GM23338 (cell line): ENCODE measurements at places on chromosomes 2 and 18.

DNA sequence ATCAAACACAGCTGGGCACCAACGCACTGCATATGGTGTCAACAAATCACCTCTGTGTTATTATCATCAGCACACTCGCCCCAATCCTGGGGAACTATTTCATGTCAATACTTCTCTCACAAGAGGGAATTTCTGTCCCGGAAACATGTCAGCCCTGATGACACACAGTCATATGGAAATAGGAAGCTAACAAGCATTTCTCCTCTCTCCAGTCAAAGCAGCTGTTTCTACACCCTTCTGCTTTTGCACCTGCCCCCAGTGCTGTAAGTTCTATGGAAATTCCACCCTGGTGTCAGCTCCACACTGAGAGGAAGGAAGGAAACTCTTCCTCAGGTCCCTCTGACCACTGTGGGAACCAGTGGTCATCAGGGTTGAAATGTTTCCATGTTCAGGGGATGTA is 447.6 kb upstream of the ID2 start:
- DNase-seq = no peak

DNA sequence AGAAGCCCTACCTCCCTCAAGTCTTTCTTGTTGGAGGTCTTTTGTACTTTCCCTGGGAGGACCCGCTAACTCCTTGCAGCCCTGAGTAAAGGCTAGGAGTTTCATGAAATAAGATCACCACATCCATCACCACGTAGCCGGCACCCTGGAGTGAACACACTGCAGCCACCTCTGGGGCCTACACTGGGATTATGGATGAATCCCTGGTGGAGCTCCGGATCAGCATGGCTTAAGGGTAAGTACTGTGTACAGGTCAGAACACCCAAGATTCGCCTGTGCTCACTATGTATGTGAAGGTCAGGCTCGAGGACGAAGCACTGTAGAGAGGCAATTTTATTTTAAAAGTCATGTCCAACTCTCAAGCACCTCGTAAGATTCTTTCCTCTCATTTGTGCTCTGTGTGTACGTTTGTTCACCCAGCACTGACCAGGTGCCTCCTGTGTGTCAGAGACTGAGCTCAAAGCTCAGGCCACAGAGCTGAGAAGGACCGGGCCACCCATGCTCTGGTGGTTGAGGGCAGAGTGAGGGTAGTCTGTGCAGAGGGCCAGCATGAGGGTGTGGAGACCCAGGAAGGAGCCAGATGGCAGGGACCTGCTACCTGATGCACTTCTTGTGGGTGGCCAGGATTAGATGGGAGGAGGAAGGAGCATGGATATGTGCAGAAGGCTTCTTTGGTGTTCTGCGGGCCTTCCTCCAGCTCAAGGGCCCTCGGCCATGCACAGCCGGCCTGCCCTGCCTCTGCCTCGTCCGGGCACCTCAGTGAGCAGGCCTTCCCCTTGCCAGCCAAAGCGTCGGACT is 66.7 kb upstream of the TFCP2L1 start:
- no peak for DNase-seq

DNA sequence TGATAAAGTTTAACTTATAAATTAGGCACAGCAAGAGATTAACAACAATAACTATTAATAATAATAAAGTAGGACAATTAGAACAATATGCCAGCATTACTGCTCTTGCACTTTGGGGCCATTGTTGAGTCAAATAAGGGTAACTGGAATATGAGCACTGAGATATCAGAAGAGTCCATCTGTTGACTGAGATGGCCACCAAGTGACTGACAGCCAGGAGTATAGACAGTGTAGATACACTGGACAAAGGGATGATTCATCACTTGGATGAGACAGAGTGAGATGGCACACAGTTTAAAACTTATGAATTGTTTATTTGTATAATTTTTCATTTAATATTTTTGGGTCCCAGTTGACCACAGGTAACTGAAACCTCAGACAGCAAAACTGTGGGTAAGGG is 20.0 kb downstream of the NAB1 start:
- DNase-seq = no peak

DNA sequence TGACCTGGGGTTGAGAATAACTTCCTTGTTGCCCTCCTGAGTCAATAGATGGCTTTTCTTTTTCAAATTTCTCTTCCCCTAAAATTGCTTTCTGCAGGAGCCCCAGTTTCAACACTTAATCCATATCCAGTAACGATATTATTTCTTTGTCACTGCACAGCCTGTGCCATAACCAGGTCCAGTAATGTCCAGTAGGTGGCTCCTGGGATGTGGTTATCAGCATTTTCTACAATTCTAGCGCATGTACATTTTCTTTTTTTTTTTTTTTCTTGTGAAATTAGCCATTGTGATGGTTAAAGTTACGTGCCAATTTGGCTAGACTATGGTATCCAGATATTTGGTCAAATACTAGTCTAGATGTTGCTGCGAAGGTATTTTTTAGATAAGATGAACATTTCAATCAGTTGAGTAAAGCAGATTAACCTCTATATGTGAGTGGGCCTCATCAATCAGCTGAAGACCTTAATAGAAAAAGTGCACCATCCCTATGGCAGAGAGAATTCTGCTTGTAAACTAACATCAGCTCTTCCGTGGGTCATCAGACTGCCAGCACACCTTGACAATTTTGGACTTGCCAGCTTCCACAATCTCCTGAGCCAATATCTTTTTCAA is 72.9 kb upstream of the SCG2 start:
- DNase-seq = no peak

DNA sequence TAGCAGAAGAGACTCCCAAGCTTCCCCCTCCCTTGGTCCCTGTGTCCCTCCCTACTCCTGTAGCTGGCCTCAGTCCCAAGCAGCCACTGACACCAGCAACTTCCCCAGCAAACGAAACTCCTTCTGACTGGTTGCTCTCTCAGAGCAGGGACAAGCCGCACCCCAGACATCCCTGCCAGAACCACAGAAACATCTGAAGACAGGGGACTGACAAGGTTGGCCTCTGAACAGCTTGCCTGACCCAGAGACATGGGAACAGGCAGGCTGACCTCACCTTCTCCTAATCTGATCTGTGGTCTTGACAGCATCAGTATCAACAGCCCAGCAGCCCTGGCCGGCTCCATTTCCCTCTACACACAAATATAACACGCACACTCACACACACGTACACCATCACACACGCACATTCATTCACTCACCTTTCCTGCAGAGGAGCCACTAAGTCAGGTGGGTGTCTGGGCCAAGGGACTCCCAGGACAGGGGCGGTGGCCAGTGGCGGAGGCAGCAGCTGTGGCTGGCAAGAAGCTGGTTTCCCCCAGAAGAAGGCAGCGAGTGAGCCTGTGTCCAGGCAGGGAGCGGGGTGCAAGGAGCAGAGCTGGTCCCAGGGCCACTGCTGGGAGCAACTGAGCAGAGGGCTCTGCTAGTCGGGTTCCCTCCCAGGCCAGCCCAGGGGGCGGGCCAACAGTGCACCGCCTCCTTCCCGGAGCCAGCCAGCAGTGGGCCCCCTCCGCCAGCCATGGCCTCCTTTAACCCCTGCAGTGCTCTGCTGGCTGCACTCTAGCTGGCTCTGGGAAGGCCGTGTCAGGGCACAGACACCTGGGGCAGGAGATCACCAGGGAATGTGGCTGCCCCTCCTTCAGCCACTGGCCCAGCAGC is 59.1 kb downstream of the TNS1 start:
- DNase-seq = peak; percentile 88

DNA sequence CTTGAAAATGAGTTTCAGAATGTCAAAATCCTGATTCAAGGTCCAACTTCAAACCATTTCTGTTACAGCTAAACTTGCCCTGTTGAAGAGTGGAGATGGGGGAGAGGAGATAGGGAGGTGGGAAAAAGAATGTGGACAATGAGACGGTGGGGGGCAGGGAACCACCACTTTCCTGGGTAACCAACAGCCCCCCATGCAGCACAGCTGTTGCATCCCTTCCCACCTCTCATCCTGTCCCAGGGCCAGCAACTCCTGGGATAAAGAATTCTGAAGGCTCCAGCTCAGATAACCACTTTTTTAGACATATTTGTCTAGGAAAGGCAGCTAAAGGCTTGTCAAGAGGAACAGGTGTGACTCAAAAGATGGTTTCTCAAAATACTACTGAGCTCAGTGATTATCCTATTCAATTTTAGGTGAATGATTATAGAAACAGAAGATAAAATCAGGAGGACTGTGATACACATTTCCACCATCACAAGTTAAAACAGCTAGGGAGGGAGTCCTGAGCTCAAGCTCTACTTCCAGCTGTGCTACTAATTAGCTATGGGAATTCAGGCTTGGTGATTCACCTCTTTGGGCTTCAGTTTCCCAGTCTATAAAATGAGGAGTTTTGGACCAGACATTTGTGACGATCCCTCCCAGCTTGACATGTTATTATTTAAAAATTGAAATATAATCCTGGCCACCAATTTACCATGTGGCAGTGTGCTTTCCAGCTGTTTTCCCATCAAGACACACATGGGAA is 36.3 kb downstream of the HDHD2 start:
- DNase-seq = peak; percentile 61

- DNase-seq = no peak
These were observed 5.1 kb downstream of the MTERF4 start for GRCh38 chr2:241096979-241097378.

DNA sequence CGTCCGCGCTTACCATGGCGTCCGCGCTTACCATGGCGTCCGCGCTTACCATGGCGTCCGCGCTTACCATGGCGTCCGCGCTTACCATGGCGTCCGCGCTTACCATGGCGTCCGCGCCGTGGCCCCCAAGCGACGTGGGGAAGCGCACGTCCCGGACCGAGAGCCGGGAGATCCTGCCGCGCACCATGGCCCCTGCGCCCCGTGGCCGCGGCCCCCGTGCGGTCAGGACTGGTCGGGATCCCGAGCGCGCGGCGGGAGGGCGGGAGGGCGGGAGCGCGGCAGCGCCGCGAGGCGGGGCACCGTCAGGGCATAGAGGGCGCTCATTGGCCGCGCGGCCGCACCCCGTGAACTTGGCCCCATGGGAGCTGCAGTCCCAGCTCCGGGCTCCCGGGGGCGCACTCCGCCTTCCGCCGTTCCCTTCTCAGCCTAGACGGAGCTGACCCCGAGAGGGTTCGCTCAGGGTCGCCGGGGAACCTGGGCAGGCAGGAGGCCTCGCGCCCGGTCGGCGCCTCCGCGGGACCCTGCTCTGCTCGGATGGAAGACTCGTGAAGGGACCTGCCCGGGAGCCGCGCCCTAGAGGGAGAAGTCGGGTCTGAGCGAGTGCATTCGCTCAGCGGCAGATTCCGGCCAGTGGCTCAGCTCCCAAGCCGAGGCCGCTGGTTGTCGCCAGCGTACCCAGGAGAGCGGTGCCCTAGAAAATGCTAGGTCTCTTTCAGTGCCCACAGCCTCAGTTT is at the start of gene ENOSF1:
Gene ENOSF1 (minus strand): TSS at position 230 of the 734 bp plus-strand sequence. CDS start 43 bp downstream, at position 187.
- DNase-seq = peak; percentile 90

- no peak for DNase-seq
These were observed 13.9 kb upstream of the THSD7B start for GRCh38 chr2:136751406-136751805.
